Chondrocyte (in vitro differentiated cells): ENCODE measurements at places on chromosomes 13 and 19. TPM values are rescaled to one million over a fixed set of nuclear protein-coding genes. Genes with fewer than 3 reads are reported as not detected.

The SCAF1 gene
- total RNA-seq = 76.3 to 79.0 TPM (median 77.3 TPM) in 3 replicates

The PDX1 gene
- total RNA-seq = not detected in 3 replicates

The CDX2 gene
- total RNA-seq = not detected in 3 replicates

The SULT2B1 gene
- total RNA-seq = 0.22 TPM in 1 of 3 replicates, not detected in the others

The KCNK6 gene
- total RNA-seq = 22.0 to 30.9 TPM (median 29.2 TPM) in 3 replicates

The TEX26 gene
- not detected in 3 replicates for total RNA-seq

The SAFB gene
- total RNA-seq = 56.6 to 77.1 TPM (median 58.3 TPM) in 3 replicates

The PALM3 gene
- 0.82 to 0.95 TPM (median 0.92 TPM) in 3 replicates for total RNA-seq

The ELSPBP1 gene
- not detected in 3 replicates for total RNA-seq

The DCLK1 gene
- 7.3 to 25.8 TPM (median 7.9 TPM) in 3 replicates for total RNA-seq
